ENCODE measurements at places on chromosomes 7 and 10.

DNA sequence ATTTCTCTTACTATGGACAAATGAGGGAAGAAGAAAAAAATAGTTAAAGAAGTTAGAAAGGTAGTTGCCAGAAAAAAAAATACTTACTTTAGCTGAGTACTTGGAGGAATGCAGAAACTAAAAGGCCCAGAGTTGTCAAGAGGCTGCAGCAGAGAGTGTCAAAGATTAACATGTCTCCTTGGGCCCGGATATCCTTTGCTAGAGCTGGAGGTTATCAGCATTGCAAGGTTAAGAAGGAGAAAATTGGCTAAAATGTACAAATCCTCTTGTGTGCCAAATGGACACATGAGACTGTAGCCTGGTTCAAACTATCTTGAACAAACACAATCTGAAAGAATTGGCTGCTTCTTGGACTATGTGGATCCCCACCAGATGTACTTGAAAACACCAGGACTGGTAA is 377.0 kb downstream of the SEMA3D start:
- no peak for DNase-seq

- DNase-seq = no peak
Measured at GRCh38 chr10:131571346-131571745, 259.8 kb upstream of the TCERG1L start.

DNA sequence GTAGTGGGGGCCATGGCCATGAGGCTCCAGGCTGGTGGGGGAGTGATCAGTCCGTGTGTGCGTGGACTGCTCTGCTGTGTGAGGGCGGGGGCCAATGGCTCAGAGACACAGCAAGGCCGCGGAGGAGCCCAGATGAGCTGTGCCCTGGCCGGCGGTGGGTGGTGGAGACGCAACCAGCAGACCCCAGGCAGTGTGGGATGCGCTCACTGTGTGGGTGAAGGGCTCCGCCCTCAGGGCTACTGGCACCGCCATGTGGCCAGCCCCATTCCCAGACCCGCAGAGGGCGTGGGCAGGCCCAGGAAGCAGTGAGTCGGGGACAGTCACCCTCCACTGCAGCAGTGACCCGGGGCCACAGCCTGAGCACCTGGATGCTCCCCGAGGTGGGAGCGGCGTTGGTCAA is 9.1 kb downstream of the NKX6-2 start:
- DNase-seq = no peak

DNA sequence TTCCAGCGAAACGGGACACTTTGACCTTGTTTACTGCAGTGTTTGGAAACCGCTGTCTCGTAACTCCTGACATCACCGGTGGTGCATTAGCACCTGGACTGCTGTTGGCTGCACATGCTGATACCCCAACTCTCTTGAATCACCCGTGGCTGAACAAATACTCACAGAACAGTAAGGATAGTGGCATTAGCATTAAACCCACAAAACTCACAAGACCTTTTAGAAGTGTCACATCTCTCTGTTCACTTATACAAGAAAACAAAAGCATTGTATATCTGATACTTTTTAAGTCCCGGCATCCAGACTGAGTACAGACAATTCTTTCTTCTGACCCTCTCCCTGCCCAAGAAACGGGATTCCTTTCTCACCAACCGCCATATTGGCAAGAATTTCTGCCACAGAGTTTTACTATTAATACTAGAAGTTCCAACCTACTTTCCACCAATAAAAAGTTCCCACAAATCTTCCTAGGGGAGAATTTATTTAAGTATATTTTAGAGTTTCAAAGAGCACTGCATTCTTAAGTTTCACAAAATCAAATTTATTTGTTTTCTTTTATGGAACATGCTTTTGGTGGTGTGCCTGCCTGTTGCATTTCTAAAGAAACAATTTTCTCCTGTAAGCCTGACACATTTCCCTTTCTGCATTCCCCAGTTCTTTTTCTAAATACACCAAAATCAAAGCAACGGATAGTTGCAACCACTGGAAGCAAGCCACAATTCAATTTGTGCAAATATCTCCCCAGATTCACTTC is 208.4 kb upstream of the KLF14 start:
- no peak for DNase-seq

- DNase-seq = no peak
Measured at GRCh38 chr7:71145906-71146901, 14.3 kb downstream of the GALNT17 start.

- DNase-seq = no peak
Measured at GRCh38 chr10:110516815-110517492, 19.2 kb downstream of the DUSP5 start.

GRCh38 chr10:116097239-116097784 is 175.7 kb downstream of the GFRA1 start:
- DNase-seq = no peak

DNA sequence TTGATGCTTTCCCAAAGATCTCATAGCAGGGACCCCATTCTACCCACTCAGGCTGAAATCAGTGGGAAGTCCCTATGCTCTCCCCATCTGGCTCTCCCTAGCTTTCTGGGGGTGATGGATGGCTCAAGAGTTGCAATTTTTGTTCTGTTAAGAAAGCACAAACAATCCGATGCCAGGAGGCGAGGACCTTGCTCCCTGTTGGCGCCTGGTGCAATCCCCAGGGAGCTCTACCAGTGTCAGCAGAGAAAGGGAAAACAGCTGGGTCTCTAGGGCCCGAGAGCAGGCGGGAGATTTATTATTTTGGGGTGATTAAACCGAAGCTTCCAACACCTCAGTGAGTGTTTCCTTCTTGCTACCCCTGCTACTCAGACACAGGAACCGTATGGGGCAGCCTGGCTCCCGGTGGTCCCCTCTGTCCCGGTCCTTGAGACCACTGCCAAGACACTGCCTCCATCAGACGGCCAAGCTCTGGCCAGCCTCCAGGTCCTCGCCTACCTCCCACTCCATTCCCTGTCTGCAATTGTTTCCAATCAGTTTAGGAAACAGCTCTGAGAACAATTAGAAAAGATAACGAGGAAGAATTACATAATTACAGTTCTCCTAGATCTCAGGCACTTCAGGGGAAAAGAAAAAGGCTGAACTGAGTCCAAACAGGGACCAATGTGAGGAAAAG is 147.9 kb downstream of the PLXNA4 start:
- no peak for DNase-seq

GRCh38 chr10:3465406-3465891 is 292.9 kb upstream of the PITRM1 start:
- DNase-seq = no peak

DNA sequence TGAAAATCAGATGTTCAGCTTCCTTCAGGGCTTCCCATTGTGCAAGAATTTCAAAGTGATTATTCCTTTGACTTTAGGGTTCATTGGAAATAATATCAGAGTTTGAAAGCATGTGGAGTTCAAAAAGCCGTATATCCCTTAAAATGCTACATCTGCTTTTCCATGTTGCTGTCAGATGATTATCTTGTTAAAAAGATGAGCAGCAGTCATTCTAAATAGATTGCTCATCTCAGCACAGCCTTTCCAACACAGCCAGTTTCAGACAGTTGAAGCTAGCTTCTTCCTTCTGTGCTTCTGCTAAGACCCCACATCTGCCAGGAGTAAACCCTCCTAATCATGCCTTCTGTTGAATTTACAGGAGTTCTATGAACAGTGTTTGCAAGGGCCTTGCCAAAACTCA is 204.4 kb upstream of the PTER start:
- DNase-seq = no peak

All from NCI-H1436 (cell line).